ENCODE measurements at places on chromosomes 12 and 14.

- no peak for DNase-seq
These were observed 136.6 kb upstream of the OVCH1 start for GRCh38 chr12:29634057-29634456.

GRCh38 chr12:88931598-88931997 is 351.3 kb upstream of the KITLG start:
- DNase-seq = no peak

GRCh38 chr12:93990832-93991803 is 157.3 kb upstream of the PLXNC1 start:
- no peak for DNase-seq

DNA sequence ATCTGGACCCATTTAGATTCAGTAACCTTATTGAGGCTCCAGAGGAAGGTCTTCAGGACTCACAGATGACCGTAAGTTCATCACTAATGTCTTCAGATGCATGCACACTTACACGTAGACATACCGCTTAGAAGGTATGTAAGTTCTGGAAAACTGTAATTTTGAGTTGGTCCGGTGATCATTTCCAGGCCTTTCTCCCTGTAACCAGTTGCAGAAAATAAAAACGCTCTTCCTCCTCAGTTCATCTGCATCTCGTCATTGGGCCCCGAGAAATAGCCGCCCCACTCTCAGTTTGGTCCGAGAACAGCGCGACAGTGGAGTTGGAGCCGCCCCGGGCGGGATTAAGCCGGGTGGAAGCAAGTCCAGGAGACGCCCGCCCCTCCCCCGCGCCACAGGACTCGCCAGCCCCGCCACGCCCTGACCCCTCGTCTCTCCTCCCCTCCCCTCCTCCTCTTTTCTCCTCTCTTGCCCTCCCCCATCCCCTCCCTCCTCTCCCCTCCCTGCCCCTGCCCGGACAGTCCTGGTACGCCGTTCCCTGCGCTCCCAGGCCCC is 83.7 kb downstream of the TNFAIP2 start:
- no peak for DNase-seq

- DNase-seq = no peak
These were observed 11.0 kb downstream of the DLST start for GRCh38 chr14:74892745-74893144.

DNA sequence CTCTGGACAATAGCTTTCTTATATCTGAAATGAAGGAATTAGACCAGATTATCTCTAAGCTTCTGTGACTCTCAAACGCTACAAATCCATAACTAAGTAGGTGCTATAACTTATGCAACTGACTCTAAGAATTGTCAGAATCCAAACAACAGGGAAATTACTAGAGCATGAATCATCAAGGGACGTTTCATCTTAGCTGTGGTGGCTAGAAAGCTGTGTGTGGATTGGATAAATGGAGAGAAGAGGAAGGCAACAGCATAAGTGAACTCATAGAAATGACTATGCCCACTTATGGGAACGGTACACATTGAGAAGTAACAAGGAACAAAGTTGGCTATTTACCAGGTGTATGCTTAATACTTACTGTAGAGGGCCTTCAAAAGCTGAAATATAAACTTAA is 96.0 kb upstream of the NEDD1 start:
- no peak for DNase-seq

DNA sequence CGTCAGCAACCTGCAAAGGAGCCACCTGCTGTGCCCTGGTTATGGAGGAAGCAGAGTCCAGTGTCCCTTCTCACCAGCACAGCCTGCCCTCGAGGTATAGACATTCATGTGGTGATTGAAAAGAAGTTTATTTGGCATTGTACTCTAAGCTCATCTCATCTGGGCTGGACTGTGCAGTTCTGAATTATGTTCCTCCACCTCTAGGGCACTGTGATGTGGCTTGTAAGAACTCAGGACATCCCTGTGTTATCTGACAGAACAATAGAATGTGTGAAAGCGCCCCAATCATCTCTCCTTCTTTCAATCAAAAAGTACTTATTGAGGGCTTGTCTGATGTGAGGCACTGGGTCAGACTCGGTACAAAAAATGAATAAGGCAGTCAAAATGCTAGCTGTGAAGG is 140.1 kb downstream of the DHRS2 start:
- DNase-seq = no peak

DNA sequence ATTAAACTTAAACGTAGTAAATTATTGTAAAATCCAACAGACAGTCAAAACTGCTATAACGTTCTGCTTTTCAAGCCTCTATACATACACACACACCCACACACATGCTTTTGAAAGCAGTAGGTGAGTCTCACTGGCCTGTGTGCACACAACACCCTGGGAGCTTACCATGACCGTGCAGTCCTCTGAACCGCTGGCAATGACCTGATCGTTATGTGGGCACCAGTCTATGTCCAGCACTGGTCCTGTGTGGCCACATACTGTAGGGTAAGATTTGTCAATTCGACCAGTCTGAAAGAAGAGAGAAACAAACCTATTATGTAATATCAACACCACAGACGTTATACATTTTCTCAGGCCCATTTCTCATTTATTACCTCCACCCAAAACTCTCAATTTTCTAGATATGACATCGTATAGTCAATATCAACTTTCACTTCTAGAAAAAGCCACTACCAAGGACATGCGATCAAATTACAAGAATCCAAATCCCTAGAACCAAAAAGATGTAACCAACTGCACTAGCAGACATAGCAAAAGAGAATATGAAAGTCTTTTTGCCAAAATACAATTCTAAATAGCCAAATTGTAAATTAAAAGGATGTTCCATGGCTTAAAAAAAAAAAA is 44.5 kb upstream of the SELPLG start:
- DNase-seq = no peak

GRCh38 chr14:72812292-72812851 is 81.5 kb downstream of the DPF3 start:
- DNase-seq = no peak

GRCh38 chr12:5796171-5796958 is 148.7 kb downstream of the ANO2 start:
- DNase-seq = no peak

DNA sequence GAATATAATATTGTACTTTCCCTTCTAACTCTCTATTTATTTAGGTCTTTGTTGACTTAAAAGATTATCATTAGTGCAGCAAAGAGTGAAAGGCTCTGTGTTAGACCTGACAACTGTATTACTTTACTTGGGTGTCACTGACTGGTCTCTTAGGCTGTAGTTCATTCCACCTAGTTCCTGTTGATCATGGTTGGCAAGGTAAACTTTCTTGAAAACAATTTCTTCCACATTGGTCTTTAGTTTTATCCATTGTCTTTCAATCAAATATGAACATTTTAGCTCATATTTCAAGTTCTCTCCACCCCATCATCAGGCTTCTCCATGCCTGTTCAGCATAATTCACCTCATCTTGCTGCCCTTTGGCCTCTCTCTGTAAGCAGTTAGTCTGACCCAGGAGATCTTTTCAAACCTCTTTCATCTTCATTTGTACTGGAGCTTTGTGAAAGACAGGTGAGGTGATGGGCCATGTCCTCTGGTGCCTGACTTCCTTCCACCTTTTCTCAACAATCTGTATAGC is 32.1 kb upstream of the PPM1H start:
- DNase-seq = no peak

DNA sequence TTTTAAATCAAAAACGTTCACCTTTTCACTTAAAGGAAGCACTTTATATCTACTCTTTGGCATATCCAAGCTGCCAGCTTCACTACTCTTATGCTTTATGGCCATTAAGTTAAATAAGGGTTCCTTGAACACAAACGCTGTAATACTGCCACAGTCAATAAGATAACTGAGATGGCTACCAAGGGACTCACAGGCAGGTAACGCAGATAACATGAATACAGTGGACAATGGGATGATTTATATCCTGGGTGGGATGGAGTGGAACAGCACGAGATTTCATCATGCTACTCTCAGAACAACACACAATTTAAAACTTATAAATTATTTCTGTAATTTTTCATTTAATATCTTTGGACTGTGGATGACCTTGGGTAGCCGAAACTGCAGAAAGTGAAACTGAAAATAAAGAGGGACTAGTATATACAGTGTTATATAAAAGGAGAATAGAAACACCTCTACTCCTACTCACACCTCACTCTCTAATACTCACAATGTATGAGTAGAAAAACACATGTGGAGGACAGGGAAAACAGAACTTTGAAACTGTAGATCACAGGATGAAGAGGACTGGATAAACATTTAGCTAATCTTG is 367.3 kb downstream of the C12orf50 start:
- no peak for DNase-seq

DNA sequence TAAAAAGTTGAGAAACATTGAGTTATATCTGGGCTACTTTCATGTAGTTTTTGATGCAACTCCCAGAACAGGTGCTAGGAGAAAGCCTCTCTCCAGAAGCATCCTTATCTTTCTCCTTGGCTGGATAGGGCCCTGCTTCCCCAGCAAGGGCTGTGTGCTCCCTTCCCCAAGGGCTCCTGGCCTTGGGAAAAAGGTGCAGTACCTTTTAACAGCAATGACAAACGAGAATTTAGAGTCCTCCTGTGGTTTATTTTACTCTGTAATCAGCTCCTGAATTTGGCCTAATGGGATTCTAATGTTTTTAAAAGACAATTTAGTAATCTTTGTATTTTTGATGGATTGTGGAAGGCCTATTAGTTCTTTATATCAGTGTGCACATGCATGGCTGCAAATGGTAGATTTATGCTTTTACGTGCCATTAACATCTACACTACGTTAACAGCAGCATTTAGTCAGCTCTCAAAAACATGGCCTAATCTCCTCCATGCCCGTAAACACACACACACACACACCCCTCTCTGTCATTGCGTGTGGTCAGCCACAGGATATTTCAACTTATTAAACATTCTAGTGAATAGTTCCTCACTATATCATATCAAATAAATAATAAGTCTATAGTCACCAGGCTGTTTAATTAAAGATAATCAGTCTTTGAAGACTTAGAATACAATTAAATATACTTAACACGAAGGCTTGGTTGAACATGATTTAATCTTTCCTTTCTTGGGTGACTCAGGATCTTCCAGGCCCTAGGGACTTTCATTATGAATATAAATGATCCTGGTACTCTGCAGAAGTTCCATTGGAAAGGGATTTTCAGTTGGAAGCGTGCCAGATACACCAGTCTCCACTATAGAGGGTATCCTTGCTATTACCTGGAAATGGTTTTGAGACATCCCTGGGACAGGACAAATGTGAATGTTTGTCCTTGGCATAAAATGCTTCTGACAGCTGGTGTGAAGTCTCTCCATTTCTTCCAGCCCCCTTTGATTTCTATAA is 181.4 kb upstream of the PWP1 start:
- DNase-seq = no peak

- DNase-seq = no peak
These were observed 1.0 kb upstream of the KRT6A start for GRCh38 chr12:52494100-52494499.

GRCh38 chr14:77682158-77682553 is 25.7 kb downstream of the ALKBH1 start:
- no peak for DNase-seq

DNA sequence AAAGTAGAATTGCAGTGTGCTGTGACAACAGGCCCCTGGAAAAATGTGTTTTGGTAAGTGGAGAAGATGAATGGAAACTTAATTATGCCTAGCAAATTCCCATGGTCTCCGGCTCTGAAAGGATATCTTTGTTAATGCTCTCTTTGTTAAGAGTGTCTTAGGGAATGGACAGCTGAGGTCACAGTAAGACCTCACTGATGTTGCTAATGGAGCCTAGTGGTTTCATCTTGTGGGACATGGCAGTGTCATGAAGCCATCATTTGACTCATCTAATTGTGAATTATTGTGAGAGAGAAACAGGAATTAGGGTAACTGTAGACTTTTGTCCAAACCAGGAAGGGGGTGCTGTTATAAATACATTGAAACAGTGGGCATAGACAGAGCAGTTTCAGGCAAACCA is 330.3 kb downstream of the TMTC2 start:
- no peak for DNase-seq

- DNase-seq = no peak
These were observed 47.4 kb downstream of the TMEM117 start for GRCh38 chr12:43883311-43883710.

DNA sequence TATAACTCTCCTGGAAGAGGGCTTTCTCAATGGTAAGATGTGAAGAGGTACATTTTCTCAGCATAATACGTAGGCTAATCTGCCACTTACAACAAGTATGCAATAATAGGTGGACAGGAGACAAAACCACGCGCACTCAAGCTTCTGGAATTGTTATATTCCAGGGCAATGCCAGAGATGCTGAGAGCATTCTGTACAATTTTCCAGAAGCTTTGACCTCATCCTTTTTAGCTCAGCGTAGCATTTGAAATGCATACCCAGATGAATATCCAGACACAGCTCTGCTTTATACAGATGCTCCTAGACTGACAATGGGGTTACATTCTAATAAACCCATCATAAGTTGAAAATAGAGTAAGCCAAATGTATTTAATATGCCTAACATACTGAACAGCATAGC is 1492.4 kb upstream of the FLRT2 start:
- no peak for DNase-seq

DNA sequence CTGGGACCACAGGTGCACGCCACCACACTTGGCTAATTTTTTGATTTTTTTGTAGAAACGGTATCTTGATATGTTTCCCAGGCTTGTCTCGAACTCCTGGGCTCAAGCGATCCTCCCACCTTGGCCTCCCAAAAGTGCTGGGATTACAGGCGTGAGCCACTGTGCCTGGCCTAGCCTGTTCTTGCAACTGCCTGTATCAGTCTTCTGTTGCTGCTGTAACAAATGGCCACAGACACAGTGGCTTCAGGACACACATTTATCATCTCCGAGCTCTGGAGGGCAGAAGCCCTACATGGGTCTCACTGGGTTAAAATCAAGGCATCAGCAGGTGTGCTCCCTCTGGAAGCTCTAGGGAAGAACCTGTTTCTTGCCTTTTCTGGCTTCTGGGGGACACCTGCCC is 79.9 kb upstream of the NCOR2 start:
- DNase-seq = no peak

DNA sequence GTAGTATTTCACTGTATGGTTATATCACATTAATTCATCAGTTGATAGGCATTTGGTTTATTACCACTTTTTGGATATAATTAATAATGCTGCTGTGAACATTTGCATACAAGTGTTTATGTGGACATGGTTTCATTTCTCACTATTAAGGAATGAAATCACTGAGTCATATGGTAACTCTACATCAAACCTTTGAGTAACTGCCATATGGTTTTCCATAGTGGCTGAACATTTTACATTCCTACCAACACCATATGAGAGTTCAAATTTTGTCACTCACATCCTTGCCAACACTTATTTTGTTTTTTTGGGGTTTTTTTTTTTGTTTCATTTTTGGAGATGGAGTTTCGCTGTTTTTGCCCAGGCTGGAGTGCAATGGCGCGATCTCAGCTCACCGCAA is 30.2 kb upstream of the EAPP start:
- DNase-seq = no peak

GRCh38 chr12:128734371-128734770 is 89.4 kb downstream of the SLC15A4 start:
- DNase-seq = no peak

DNA sequence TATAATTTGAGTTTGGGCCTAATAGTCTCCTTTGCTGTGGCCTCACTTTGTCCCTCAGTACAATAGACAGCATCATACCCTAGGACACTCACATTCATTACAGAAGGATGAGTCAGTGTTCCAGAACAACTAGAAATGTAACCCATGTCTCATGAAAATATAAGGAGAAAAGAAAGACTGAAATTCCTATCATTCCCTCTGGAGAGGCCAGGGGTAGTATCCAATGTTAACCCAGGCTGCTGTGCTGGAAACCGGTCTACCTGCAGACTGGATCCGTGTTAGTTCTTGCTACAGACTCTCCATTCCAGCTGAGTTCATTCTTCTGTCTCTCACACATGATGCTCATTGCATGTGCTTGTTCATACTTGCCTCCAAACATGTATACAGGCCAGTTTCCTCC is 75.8 kb upstream of the HOXC13 start:
- no peak for DNase-seq

- no peak for DNase-seq
These were observed 544.2 kb downstream of the FOXG1 start for GRCh38 chr14:29310757-29311156.

Data from stimulated activated CD4-positive, alpha-beta T cell treated with anti-CD3 and anti-CD28 coated beads, Interleukin-4, amount 100 ng/mL, for 24 hours (primary cell).